DMS79 (cell line): ENCODE measurements at places on chromosomes 2 and 18.

DNA sequence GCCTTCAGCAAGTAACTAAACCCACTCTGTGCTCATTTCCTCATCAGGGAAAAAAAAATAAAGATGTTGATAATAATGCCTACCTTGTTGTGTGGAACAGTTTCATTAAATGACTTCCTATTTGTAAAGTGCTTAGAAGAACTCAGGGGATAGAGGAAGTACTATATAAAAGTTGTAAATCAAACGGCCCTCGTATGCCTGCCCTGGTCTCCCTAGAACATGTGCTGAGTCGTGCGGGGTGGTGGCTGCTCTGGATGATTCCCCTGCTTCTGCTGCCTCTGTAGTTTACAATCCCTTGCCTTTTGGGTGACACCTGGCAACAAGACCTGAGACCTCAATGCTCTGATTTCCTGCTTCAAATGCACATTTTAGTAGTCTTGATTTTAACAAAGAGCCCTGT lies 170.0 kb downstream of the CERS6 start:
- DNase-seq: no peak

DNA sequence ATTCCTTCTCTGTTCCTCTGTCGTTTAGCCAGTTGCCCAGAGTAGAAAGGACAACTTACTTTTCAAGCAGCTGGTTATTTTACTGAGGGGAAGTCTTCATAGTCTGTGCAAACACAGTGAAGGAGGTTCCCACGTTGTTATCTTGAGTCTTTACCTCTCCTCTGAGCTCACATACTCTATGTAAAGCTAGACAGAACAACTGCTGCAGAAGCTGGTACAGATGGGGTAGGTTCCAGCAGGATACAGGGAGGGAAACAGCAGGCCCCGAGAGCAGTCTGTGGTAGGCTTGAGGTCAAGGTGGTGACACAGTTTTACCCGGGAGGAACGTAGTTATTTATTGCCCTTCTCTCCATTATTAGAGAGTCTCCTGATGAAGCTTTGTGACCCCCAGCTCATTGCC lies 93.4 kb upstream of the LDLRAD4 start:
- DNase-seq: no peak

- no peak for DNase-seq
Measured at GRCh38 chr2:65228263-65228750, 676 bp downstream of the ACTR2 start.

- no peak for DNase-seq
Measured at GRCh38 chr2:88967844-88968243, 276.4 kb downstream of the RPIA start.

GRCh38 chr2:188473306-188473705 lies 181.6 kb downstream of the GULP1 start:
- DNase-seq: no peak

DNA sequence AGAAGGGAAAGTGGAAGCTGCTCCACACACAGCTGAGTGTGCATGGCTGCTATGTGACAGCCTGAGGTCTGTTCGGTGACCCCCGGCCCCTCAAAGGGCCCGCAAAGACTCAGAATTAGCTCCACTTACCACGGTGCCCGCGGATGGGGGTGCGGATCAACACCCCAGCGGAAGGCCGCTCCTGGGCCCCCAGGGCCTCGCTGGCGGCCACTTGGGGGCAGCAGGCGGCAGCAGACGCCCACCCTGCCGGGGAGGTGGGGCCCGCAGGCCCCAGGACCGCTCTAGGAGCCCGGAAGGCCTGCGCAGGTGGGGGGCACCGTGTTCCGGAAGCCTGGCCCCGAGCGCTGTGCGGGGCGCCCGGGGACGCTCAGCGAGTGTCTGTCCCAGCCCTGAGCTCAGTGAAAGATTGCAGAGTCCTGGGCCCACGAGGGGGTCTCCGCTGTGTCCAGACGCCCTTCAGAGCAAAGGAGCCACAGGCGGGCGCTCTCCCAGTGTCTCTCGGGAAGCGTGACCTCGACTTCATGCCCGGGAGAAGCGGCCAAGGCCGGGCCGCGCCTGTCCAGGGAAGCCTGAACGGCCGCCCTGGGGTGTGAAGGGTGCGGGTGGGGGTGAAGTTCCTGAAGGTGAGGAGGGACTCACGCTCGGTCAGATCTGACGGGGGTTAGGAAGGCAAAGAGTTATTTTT lies 118.7 kb downstream of the VAPA start:
- no peak for DNase-seq
